ENCODE measurements at places on chromosomes 11 and 22.

DNA sequence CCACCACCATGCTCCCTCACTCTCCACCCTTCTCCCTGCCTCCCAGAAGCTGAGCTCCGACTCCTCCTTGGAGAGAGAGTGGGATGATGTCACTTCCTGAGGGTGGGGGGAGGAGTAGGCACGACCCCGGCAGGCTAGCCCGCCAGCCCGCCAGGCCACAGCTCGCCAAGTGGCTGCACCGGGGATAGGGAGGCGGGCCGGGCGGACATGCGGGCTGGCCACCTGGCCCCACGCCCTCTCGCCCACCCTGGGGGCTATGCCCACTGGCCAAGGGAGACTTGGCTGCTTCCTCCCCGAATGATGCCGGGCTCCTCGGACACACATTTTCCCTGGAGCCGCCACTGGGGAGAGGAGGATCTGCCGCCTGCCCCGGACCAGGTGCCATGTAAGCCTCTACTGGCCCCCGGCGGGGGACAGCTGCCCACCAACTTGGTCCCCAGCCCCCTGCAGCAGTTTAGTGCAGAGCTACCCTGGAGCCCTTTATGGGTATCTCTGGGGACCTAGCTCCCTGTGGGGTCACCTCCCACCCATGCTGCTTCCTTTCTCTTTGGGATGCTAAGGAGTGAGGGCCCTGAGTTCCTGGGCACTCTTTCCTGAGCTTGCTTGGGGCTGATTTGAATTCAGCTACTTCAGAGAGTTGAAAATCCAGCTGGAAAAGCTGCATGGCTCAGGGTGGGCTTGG lies 33.7 kb upstream of the MYRF start:
- DNase-seq: peak; percentile 81

DNA sequence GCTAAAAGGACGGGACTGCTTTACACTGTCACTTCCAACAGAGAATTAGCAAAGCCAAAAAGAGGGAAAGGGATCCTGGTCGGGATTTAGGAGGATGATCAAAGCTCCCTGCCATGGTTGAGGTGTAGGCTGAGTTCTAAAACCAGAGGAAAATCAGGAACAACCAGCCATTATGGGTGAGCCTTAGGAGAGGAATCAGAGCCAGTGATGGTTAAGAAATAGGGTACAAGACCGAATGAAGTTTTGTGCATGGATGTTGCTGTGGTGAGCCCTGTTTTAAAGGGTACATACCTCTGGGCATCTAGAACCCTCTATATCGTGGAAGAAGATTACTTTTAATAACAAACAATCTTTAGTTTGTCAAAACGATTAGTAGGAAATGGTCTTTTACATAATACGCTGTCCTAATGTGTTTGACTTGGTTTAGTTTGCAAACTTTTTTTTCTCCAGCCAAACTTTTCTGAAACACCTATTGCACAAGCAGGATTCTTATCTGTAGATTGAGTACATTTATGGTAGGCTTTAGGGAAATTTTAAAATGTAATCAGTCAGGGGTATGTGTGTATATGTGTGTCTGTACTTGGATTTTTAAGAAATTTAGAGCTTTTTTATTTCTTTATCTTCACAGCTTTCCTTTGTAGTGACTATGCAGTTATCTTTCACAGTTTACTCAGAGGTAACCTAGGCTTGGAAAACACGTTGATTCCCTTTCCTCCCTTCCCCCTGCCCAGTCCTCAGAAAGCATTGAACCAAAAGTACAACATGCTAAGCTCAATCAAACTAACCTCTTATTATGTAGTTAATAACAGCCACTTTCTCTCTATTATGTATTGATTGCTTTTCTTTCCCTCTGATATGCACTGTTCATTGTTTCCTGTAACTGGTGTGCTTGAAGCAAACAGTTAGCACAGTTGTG lies 26.8 kb downstream of the TRIM44 start:
- no peak for DNase-seq

DNA sequence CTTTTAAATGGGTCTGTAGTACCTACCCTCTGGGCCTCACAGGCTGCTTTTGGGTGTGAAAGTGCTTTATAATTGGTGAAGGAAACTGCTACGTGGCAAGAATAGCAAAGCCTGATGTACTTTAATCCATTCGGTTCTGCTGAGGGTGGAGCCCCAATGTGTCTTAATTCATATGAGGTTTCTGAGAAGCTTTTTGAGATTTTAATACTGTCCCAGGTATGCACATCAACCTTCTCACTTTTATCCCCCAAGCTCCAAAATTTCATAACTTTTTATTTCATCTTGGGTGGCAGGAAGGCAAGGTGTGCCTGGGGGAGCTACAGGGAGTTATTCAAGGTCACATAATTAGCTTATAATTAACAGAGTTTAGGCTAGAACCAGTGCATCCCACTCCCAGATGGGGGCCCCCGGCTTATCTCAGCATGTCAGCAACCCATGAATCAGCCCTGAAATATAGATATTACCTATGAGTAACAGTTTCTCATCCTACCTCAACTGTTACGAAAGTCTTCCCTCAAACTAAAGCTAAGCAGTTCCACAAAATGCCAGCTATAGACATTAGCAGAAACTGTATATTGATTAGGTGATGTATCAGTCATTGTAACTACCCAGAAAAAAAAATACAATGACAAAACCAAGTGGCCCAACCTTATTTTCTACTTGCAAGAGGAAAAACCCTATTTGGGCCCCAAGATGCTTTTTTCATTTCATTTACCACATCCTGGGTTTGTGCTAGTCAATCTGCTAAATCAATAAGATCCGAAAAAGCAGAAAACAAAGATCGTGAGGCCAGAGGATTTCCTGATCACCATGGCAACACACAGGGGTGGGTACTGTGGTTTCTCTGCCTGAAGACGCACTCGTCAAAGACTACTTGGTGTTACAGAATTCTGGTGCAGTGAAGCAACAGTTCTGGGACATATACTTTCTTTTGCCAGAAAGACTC lies 26.7 kb downstream of the CD44 start:
- peak; percentile 87 for DNase-seq

GRCh38 chr11:122085264-122085663 lies 30.8 kb downstream of the BLID start:
- peak; percentile 92 for DNase-seq

DNA sequence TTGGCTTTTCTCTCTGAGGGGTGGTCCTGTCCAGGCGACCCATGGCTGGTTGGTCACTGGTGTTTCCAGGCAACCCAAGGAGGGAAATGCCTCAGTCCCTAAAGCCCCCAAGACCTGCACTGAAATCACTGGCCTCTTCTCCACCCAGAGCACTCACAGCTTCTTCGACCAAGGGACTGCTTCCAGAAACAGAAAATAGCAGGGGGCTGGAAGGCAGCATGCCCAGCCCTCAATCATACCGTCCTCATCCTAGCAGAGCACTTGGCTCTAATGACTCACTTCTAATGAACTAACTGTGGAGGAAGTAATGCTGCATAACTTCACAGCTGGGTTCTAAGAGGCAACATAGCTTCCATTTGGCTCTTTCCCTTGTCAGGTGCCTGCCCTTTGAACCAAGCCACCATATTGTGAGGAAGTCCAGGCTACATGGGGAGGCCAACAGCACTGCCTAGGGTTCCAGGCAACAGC lies 27.6 kb downstream of the DKK3 start:
- DNase-seq: peak; percentile 66

Data from ELR (cell line).